GM12891 (cell line): ENCODE measurements at places on chromosomes 3 and 15.

GRCh38 chr15:38300395-38300794, 47.8 kb downstream of the SPRED1 start:
- DNase-seq, result no peak

DNA sequence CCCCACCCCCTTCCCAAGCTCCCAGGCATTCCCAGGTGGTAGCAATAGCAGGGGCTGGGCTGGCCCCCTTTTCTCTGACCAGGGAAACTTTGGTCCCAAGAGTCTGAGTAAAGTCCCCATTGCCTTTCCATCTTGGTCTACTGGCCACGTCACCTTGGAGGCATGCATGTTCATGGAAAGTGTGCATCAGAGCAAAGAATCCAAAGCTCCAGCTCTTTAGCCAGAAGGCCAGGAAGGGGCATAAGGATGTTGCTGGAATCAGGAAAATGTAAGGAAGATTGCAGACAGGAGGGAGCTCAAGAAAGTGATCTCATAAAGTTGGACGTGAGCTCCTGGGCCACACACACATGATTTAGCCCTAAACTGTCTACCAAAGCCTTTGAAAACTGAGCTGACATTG, 63.6 kb downstream of the KBTBD12 start:
- DNase-seq, result no peak

GRCh38 chr3:55669133-55669532, 182.0 kb upstream of the WNT5A start:
- DNase-seq, result no peak

DNA sequence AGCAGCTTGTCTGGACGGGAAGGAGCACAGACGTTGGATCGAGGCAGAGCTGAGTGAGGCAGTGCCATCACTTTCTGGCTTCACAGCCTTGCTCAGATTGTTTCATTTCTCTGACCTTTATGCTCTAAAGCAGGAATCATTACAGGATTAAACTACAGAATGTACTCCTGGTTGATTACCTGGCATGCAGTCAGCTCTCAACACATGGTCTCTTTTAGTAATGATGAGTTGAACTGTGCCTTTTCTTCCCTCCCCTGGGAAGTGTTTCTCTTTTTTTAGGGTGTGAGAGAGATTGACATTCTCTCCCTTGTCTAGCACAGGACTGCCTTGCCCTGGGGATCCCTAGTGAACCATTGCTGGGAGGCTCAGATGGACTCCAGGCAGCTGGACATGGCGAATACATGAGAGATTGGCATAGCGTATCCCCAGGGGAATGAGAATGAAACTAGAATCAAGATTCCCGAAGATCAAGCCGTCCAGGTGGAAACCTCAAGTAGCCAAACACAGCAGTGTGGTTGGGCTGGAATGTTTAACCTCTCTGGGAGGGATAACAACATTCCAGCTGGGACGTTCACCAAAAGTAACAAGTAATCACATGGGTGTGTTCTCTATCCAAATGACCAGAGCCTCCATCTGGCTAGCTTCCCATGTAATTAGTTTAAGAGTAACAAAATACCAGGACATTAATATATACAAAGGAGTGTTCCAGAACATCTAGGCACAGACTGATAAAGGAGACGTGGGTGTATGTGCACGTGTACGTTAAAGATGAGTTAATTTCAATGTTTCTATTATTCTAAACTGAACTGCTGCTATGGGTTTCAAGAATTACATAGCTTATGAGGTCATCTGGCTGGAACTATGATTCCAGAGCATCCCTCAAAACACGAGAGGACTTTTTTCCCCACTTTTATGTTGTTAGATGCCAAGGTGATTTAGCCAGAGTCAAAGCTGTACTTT, 118.6 kb upstream of the NR2E3 start:
- DNase-seq, result no peak

- DNase-seq, result no peak
Measured at GRCh38 chr3:97831140-97831539, 9.3 kb downstream of the CRYBG3 start.

- DNase-seq, result no peak
Measured at GRCh38 chr15:41331833-41332193, 578 bp downstream of the OIP5 start.

GRCh38 chr15:29270169-29270955, 740 bp upstream of the NSMCE3 start:
- no peak for DNase-seq

DNA sequence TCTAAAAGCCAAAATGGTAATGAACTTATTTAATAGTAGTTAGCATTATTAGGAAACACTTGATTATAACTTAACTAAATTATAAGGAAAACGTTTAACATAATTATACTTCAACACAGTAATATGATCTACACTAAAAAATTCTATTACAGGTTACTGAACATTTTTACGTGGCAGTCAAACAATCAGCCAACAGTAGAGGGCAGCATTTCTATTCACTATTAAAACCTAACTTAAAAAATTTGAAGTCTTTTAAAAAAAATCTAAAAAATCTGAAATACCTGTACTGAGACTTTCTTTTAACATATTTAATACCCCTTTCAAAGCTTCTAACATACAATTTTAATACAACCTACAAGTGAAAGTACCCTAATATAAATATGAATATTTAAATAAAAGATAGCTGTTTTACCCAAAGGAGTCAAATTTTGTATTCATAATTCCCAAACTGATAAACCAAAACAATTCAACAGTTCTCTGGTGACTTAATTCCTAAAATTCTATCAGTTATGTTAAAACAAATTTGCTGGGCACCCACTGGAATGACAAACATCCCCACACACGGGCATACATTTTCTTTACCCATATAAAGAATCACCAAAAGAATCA, 41.5 kb downstream of the DLG1 start:
- no peak for DNase-seq

- no peak for DNase-seq
Measured at GRCh38 chr3:24023197-24023596, 78.1 kb downstream of the NR1D2 start.

DNA sequence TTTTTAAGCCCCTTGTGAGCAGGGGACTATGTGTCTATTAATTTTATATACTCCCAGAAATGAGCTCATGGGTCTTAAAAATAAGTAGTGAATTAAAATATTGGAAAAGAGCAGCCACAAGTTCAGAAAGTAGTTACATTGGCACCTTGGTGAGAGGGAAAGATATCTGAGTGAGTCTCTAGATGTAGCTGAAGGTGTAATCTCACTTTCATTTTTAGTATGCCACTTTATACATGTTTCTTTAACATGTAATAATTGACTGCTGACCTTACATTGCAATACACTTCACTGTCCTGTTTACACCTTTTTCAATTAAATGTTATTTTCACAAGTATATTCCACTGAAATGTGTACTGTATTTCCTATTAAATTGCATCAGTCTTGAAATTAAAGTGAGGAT, 12.1 kb upstream of the PAK6 start:
- no peak for DNase-seq

DNA sequence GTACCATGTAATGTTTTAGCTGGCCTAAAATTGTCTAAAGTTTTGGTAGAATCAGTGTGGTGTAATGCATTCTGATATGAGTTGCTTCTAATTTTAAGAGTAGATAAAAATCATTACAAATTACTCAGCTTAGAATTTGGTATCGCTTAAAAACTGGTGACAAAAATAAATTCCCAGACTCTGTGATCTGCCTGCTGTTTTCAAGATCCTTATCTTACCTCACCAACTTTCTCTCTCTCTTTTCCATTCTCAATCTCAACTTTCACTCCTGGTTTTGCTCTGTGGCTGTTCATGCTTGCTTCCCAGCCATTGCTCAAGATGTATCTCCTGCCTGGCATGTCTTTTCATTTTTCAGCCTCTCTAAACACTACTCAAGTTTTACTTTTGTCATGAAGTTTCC, 45.7 kb downstream of the TCF12 start:
- no peak for DNase-seq

DNA sequence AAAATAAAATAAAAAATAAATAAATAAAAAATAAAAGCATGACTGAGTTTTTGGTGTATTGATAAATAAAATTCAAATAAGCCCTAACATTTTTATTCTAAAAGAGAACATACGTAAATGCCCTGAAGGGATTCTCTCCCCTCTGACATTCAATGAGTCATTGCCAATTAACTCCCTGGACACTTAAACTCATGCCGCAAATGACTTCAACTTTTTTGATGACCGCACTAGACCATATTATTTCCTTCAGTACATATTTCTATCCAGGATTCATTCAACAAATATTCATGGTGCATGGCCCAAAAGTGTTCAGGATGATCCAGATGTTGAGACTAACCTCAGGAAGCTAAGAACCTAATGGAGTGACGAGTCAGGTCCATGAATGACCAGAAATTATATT, 195.9 kb upstream of the LRRN1 start:
- no peak for DNase-seq

DNA sequence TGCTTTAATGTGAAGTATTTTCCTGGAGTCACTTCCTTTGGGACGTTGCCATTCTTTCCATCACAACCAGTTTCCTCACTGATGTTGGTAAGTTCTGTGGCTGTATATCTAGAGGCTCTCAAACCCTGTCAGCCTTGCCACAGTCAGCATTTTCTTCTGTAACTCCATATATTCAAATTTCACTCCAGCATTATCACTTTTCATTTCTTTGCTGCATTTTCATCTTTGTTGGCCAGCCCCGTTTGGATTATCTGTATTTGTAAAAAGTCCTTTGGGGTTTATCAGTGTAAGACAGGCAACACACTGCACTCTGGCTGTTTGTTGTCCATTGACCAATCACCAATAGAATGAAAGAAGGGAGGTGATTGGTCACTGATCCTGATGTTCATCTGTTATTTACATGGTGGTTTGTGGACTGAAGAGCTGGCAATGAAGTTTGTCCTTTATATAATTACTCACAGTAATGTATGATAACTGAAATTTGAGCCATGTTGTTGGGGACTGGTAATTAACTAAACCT, 20.3 kb downstream of the GMPS start:
- DNase-seq, result no peak

DNA sequence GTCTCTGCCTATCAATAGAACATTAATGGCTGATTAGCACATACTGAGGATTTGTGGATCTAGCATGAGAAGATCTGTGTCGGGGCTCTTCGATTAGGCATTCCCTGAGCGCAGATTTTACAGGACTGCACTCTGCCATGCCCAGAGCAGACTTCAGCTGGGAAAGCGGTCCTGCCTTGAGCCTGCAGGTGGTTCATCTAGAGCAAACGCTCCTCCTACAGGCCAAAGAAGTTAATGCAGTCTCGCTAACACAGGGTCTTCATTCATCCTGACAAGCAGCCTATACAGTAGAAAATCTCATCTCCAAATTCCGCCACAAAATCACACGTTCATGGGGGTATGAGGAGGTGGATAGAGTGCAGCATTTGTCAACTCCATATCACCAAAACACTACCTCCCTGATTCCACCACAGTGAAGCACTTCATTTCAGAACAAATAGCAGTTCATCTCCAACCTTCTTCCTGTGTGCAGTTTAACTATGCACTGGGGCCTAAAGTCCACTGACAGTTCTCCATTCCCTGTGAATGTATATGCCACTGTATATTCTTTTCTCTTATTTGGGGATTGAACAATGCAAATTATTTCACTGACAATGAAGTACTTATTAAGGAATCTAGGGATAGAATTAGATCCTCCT, 405.8 kb downstream of the IGSF11 start:
- DNase-seq, result peak; percentile 16

DNA sequence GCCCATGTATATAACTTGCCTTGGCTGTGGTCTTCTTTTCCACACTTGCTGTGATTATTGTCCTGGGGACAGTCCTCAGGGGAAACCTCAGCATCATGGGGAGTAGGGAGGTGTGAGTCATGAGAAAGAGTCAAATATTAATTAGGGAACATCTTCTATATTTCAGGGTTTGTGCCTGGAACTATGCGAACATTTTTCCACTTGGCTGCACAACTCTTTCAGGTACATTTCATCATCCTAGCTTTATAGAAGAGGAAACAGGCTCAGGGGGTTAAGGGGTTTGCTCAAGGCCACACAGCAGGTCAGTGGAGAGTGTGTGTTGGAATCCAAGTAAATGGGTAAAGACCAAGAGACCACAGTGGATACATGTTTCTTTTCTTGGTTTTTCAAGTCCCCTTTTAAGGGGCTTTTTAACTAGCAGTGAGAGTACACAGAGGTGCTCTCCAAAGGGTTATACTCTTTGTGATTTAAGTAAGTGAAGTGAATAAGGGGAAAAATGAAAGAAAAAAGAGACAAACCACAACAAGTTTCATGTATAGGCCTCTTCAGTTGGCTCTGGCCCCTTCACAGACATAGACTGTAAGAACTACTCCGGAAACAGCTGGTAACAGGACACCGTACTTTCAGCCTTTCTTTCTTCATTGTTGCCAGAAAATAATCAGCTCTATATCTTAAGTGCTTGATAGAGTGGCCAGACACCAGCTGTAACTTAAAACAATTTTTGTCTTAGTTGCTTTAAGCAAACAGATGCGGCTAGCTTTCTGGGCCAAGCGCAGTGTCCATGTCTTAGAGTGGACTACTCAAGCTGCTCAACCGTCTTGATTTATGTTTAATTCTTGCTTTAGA, 64.6 kb downstream of the EEFSEC start:
- DNase-seq, result no peak

GRCh38 chr15:64772488-64772887, 2.9 kb downstream of the RBPMS2 start:
- DNase-seq, result no peak

GRCh38 chr3:170469151-170470062, 50.7 kb downstream of the CLDN11 start:
- no peak for DNase-seq

GRCh38 chr3:56119575-56120349, 348.5 kb downstream of the ERC2 start:
- no peak for DNase-seq

GRCh38 chr3:9308298-9308990, 54.4 kb upstream of the THUMPD3 start:
- no peak for DNase-seq

- DNase-seq, result no peak
Measured at GRCh38 chr3:150144191-150144708, 173.6 kb upstream of the PFN2 start.

GRCh38 chr15:44729408-44730127, 6.8 kb upstream of the TRIM69 start:
- DNase-seq, result no peak

DNA sequence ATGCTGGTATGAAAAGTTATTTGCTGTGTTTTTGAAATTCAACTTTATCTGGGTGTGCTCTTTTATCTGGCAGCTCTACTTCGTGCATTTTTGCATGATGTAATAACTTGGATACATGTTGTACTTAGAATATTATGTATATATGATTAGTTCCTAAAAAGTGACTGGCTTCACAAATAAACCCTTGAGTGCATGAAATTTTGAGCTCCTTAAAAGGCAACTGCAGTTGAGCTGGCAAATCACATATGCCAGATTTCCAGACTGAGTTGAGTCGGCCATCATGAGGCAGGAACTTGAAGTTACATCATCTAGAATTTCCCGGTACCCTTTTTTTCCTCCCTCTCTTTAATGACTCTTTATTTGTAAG, 162.5 kb downstream of the FNDC3B start:
- no peak for DNase-seq

- no peak for DNase-seq
Measured at GRCh38 chr3:14430053-14430452, 27.6 kb downstream of the SLC6A6 start.

GRCh38 chr3:23712656-23713559, 92.8 kb upstream of the UBE2E1 start:
- no peak for DNase-seq

GRCh38 chr3:17063596-17063995, 178.8 kb downstream of the PLCL2 start:
- DNase-seq, result no peak

- no peak for DNase-seq
Measured at GRCh38 chr15:91553196-91553854, 300.2 kb upstream of the SLCO3A1 start.
